ENCODE measurements at places on chromosomes 16 and 17.

- no peak for DNase-seq
These were observed 647 bp downstream of the FBXL20 start for GRCh38 chr17:39400547-39401411.

DNA sequence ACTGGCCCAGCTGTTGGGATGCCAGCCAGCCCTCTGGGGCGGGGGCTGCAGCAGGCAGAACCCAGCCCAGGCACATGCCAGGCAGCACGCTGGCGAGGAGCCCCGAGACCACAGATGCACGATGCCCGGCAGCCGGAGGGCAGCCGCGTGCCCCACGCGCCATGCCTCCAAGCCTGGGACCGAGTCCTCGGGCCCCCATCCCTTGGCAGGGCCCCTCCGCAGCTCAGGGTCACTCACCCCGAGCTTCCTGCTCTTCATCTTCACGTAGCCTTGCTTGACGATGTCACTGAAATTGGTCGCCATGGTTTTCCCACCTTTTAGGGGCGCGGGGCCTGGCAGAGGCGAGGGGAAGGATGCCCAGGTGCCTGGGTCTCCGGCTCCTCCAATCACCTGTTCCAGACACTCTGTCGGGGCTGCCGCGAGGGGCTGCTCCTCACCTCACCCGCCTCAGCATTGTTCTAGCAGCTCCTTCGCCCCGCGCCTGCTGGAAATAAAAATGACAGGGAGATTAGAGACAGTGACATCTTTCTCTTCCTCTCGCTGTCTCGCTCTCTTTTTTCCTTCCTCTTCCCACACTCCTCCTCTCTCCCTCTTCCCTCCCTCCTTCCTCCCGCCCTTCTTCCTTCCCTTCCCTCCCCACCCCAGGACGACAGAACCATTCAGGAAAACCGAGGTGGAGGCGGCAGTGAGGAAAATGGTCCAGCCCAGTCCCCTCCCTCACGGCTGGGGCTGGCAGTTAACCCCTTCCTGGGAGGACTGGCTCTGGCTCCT lies 6.9 kb downstream of the DOK4 start:
- DNase-seq, result no peak

- DNase-seq, result no peak
These were observed 17.7 kb downstream of the VASN start for GRCh38 chr16:4389051-4389955.

GRCh38 chr16:80417706-80418271 lies 123.0 kb upstream of the DYNLRB2 start:
- DNase-seq, result peak; percentile 90

Measured in erythroblast (primary cell).